Spleen (tissue), 13 donors: ENCODE measurements at places on chromosomes 16 and 17. TPM values are rescaled to one million over a fixed set of nuclear protein-coding genes. Genes with fewer than 3 reads are reported as not detected.

DNA sequence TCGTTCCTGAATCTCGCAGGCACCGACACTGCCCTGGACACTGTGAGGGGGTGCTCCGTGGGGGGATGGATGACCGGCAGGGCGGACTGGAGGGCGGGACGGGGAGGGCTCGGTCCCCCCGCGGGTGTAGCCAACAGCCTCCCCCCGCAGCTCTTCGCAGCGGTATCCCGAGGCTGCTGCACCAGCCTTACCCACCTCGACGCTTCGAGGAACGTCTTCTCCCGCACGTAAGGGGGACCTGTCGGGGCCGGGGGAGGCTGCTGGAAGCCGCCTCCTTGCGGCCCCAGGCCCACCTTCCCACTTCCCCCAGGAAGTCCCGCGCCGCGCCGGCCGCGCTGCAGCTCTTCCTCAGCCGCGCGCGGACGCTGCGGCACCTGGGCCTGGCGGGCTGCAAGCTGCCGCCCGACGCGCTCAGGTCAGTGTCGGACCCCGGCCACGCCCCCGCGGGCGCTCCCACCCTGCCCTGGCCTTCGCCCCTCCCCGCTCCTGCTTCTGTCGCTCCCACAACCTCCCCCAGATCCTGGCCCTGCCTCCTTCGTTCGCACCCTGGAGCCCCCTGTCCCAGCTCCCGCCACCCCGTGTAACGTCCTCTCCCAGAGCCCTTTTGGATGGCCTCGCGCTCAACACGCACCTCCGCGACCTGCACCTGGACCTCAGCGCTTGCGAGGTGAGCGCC lies 3.3 kb downstream of the CARMIL2 start:
- no peak for DNase-seq

DNA sequence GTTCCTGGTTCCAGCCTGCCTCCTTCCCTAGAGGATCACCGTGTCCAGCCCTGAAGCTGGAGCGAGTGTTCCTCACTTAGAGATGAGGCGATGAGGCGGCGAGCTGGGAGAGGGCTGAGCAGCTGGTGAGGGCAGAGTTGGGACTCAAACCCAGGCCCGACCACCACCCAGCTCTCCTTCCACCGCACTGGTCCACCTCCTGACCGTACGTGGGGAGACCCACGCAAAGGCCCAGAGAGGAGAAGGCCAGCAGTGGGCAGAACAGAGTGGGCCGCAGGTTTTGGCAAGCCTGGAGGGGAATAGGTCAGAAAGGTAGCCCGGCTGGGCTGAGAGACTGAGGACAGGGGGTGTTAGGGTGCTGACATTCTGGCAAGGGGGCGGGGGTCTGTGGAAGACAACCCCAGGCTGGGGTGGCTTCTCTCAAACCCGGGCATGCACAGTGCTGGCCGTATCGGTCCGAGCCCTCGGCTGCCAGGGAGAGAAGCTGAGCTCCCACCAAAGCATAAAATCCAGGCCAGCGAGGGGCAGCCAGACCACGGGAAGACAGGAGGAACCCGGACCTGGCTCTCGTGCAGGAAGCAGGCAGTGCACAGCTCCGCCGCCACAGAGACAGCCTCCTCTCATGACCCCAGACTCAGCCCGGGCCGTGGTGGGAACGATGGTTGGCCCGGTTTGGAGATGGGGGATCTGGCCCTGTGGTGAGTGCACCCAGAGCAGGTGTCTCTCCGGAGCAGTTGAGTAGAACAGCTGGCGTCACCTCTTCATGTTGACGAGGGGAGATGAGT lies 24.9 kb downstream of the MLYCD start:
- DNase-seq = peak; percentile 67

DNA sequence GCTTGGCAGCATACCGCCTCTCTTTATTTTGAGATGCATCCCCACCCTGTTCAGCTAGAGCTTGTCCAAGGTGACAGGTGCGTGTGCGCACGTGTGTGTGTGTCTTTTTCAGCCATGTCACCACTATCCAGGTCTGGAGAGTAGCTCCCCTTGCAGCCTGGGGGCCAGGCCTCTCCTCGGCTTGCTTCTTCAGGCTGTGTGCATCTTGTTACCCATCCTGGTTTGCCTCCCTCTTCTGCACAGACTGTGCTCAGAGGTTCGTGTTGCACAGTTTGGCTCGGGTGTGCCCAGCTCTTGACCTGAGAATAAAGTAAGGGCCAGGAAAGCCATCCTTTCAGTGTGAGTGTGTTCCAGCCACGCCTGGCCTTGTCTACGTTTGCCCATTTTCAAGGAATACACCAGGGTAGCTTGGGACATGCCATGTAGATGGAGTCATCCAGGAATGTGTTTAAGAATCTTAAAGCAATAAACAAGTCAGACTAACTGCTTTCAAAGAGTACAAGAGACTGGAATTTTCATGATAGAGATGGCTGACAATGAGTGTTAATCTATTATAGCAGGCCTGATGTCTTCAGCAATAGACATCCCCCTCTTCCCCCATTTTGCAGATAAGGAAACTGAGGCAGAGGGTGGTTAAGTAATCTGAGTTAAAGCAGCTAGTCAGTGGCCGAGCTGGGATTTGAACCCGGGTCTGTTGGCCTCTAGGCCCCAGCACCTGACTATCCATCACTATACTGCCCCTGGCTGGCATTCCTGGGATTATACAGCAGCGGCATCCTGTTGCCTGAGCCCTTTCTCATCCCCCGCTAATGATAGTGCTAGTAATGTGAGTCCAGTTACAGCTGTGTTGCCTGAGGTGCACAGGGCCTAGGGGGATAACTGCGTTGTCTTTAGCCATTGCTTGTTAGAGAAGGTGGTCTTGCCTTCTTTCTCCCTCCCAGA lies 77.9 kb downstream of the KSR1 start:
- peak; percentile 59 for DNase-seq

- no peak for DNase-seq
Observed at GRCh38 chr17:56269556-56270389, 116.5 kb downstream of the ANKFN1 start.

DNA sequence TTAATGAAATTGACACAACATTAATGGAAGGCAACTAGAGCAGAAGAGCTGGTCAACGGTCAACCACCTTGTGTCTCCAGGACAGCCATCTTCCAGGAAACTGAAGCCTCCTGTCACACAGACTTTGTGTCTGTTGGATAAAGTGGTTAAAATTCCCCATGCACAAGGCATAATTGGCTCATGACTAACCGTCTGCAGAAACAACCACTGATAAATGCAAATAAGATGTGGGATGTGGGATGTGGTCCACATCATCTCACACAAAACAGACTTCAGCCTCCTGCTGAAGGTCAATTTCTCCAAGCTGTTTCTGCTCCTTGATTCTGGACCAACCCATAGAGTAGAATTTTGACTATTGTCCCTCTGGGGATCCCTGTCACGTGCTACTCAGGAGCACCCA lies 26.9 kb upstream of the XYLT1 start:
- no peak for DNase-seq

DNA sequence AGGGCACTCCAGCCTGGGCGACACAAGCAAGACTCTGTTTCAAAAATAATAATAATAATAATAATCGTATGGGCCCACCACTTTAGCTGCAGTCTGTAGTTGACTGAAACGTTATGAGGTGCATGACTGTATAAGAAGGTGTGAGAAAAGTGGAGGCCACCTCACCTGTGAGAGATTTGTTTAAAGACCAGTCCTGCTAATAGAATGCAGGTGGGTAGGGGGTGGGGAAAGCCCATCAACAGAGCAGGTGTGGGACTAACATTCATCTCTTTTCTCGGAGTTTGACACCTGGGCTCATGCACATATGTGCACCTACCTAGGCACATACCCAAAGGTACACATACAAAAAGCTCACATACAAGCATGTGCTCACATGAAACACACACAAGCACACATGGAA lies 68.0 kb upstream of the TOB1 start:
- no peak for DNase-seq

GRCh38 chr16:71771571-71771970 lies 37.1 kb downstream of the AP1G1 start:
- DNase-seq = no peak

DNA sequence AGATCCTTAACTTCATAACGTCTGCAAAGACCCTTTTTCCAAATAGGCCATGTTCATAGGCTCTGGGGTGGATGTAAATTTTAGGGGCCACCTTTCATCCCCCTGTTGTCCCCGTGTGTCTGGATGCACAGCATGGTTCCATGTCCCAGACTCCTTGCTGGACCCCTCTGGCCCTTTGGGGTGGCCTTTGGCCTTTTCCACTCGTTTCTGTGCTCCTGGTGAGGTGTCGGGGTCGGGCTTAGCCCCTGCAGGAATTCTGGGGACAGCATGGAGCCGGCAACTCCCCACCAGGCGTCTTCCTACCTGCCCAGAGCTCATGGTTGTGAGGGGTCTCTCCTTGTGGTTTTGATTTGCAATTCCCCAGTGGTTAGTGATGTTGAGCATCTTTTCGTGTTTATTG lies 183.5 kb downstream of the SEC14L1 start:
- peak; percentile 63 for DNase-seq

GRCh38 chr16:9345046-9345445 lies 253.6 kb downstream of the HAPSTR1 start:
- no peak for DNase-seq

GRCh38 chr16:21268236-21268635 lies 9.9 kb downstream of the CRYM start:
- DNase-seq = no peak

- no peak for DNase-seq
Observed at GRCh38 chr17:59401725-59402124, 70.3 kb downstream of the YPEL2 start.

- DNase-seq = no peak
Observed at GRCh38 chr16:17452922-17453321, 17.8 kb downstream of the XYLT1 start.

DNA sequence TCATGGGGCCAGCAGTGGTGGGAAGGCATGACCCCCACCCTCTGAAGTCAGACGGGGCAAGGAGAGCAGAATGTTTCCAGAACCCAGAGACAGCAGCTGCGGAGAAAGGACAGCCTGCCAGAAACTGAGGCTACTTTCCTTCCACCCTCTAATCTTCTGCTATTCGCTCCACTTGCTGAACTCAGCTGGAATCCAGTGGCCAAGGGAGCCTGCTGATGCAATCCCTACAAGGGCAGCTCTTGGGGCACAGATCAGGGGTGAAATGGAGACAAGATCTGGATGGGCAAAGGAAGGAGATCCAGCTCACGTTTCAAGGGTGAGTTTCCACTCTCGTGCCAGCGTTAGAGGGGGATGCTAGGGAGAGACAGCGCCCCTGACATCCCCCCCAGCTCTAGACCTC lies 479.1 kb downstream of the SLC39A11 start:
- DNase-seq = no peak

DNA sequence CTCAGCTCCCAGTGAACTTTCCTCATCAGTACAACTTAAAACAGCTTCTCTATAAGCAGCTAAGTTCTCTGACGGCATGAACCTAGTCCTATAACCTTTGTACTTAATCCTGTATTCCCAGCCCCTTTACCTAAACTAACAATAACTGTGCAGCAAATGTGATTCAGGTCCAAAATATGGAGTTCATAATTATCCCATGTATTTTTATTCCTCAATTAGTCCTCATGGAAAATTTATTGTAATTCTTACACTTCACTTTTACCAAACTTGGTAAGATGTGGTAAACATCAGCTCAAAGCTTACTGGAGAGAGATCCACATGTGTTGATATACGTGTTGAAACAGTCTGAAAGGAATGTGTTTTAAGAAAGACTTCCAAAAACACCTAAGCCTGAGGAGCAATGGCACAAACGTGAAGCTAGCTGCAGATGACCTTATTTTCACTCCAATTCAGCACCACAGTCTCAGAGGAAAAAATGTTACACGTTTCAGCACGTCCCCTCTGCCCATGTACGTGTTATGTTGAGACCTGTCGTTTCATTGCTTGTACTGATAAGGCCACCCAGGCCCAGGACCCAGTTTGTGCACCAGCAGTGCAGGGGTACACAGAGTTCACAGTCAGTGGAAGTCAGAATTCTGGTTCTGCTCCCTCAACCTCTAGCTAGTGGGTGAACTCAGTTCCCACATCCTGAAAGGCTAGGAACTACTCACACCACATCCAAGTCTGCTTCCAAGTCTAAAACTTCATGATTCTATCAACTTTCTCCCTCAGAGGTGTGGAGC lies 7.1 kb downstream of the USP31 start:
- DNase-seq = no peak

GRCh38 chr17:40564883-40565768 lies at the start of gene CCR7:
CCR7 (minus strand) TSS chr17:40565472; CDS start chr17:40565409, 63 bp downstream.
- peak; percentile 94 for DNase-seq

DNA sequence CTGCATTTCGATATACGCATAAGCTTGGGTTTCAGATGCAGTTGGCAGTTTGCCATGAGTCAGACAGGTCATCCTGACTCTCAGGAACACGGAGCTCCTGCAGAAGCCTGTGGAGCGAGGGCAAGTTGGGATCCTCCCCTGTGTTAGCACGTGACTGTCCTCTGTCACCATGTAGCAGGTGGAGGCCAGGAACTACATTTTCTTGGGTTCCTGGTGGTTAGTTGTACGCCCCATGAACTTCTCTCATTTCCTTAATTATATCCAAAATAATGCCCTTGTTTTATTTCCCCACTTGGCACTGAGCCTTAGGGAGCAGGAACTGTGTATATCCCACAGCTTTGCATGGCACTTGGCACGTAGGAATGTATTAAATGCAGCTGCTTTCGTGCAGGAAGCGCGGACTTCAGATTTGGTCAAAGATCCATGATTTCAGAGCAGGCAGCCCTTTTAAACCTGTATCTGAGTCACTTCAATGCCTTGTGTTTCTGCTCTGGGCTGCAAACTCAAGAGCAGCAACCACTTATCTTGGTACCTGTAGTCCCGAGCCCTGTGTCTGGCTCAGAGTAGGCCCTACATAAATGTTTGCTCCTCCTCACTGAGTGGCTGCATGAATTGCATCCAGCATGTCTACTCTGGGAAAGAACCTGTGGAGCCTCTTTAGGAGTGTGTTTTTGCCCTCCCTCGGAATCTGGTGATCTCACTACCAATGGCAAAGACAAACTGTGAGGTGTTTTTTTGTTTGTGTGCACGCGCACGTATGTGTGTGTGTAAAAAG lies 428.4 kb downstream of the MAF start:
- DNase-seq = no peak

- no peak for DNase-seq
Observed at GRCh38 chr17:59783221-59784047, 76.0 kb downstream of the VMP1 start.

- no peak for DNase-seq
Observed at GRCh38 chr17:83110735-83111134, 31.3 kb downstream of the METRNL start.

DNA sequence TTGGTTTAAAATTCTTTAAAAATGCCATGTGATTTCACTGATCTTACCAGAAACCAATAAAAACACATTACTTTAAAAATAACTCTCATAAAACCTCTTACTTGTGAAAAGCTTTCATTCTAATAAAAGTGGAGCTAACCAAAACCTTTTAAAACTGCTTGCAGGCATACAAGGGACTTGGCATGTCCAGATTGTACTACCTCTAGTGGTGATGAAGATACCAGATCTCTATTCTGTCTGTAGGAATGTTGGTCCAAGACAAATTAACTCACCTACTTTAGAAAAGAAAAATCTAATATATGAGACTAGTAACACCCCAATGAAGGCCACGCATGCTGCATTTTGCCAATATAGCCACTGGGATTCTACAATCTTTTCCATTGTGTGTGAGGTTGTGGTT lies 151.0 kb upstream of the SALL1 start:
- DNase-seq = no peak

GRCh38 chr16:77402672-77403071 lies 32.2 kb downstream of the ADAMTS18 start:
- no peak for DNase-seq

Gene SBK1
- total RNA-seq = 1.9 TPM

Gene SLFN11
- 61.3 TPM for total RNA-seq

Gene CACNG5
- total RNA-seq = 0.60 TPM

Gene MATCAP1
- total RNA-seq = 11.9 TPM

Gene CD300A
- total RNA-seq = 95.6 TPM

Gene KRT222
- 5.3 TPM for total RNA-seq

Gene KRT24
- not detected for total RNA-seq

Gene GRAP
- total RNA-seq = 67.2 TPM

Gene ANKS4B
- not detected for total RNA-seq

Gene SETD6
- 18.2 TPM for total RNA-seq

Gene KRT40
- not detected for total RNA-seq
